ENCODE measurements at places on chromosomes 5 and 9.

- DNase-seq, result no peak
Observed at GRCh38 chr9:129142138-129142935, 31.1 kb downstream of the PTPA start.

GRCh38 chr5:83583859-83584258 is 112.3 kb downstream of the VCAN start:
- no peak for DNase-seq

DNA sequence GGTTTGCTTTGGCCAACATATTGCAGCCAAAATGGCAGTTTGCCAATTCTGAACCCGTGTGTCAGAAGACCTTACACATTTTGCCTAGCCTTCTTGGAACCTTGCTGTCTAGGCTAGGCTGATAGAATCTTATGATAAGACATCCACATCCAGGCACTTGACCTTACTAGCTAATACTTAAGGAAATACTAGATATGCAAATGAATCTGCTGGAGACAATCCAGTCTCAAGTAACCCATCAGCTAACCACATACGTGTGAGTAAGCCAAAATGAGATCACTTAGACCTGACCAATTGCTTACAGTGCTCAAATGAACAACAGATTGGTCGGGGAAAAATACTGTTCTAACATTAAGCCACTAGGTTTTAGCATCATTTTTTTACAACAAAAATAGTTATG is 1504.6 kb upstream of the CDH9 start:
- no peak for DNase-seq

DNA sequence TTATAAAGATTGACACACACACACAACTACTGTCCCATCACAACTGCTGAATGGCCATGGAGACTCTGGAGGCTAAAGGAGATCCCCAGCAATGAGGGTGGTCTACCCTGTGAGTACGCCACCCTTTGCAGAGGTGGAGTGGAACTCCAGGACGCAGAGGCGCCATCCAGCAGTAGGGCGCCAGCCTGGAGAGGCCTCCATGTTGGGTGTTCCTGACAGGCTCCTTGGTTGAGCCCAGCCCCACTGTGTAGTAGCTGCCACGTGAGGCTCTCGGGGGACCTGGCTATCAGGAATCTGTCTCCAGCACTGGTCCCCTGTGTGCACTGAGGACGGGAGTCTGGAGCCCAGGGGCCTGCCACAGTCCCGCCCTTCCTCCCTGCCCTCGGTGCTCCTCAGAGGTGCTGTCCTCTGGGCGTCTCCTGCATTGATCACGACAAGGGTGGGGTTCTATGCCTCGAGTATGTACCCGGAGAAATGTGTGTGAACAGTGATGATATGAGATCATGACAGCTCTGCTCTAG is 72.3 kb downstream of the DAP start:
- no peak for DNase-seq

DNA sequence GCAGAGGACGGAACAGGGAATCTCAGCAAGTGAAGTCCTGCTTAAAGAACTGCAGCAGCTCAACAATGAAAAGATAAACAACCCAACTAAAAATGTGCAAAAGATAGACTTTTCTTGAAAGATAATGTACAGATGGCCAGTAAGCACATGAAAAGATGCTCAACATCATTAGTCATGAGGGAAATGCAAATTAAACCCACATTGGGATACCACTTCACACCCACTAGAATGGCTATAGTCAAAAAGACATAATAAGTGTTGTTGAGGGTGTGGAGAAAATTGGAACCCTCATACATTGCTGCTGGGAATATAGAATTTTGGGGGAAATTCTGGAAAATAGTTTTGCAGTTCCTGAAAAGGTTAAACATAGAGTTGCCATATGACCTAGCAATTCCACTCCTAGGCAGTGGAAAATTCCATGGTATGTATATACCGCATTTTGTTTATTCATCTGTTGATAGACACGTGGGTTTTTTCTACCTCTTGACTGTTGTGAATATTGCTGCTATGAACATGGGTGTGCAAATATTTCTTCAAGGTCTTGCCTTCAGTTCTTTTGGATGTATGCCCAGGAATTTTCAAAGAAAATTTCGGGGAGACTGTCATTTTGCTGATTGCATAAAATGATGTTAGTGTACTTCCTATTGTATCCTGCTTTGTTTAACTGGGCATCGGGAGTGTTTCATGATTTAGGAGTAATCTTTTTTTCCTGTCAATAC is 7.2 kb downstream of the CNOT8 start:
- no peak for DNase-seq

DNA sequence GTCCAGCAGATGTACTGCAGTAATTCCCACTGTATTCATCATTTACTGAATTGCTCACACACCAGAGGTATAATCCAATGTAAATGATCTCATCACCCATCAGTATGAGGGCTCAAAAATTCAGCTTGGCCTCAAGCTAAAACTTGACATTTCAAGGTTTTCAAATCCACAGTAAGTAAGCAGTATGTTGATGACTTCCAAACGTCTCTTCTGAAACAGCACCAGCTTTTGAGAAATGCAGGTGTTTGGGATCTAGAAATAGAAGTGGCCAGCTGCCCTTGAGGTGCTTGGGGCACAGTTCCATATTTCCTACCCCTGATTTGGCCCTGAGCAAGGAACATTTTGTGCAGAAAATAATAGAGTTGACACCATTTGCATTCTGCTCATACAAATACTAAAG is 388.0 kb upstream of the TUSC1 start:
- no peak for DNase-seq
